ENCODE measurements at places on chromosomes 4 and X. TPM values are rescaled to one million over a fixed set of nuclear protein-coding genes. Genes with fewer than 3 reads are reported as not detected.

DNA sequence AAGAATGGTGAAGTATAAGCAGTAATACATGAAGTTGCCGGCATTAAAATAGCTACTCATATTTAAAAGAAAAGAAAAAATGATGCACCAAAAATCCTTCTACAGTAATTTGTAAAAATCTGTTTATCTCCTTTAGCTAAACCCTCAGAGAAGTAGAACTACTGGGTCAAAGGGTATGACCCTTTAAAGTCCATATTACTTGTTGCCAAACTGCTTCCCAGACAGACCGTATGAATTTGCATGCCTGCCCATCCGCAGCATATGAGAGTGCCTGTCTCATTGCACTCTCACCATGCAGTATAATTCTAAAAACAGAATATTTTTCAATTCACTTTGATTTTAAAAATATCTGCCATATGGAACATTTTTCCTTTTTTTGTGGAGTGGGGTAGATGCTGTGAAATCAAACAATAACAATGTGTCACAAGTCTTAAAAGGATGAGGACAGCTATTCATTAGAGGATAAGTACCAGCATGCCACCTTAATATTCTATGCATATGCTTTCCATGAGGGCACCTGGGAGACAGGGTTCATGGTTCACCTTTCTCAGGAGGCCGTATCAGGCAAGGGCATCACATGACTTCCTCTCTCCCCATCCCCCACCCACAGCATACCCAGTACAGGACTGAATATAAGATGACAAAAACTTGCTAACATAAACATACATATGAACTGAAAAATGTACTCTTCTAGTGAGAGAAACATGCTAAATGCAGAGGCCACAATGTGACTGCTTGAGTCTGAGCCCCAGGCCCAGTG lies 17.8 kb downstream of the ZDHHC9 start:
- no peaks in the 10 kb centered on the region for H3K27me3 ChIP-seq
- H3K36me3 ChIP-seq = no peaks in the 10 kb centered on the region
- no peak overlapping the region for H3K27ac ChIP-seq
- no peak overlapping the region for H3K4me3 ChIP-seq

DNA sequence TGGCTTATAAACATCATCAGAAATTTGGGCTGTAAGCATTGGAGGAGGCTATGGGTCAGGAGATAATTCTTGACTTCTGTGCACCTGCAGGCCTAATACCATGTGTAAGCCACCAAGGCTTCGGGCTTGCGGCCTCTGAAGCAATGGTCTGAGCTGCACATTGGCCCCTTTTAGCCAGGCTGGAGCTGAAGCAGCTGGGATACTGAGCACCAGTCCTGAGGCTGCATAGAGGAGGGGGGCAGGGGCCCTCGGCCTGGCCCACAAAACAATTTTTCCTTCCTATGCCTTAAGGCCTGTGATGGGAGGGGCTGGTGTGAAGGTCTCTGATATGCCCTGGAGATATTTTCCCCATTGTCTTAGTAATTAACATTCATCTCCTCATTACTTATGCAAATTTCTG lies 373.0 kb upstream of the HTR2C start:
- no peaks in the 10 kb centered on the region for H3K36me3 ChIP-seq
- no peaks in the 10 kb centered on the region for H3K27me3 ChIP-seq
- H3K4me3 ChIP-seq = no peak overlapping the region
- no peak for DNase-seq

GRCh38 chrX:120274958-120275357 lies 24.3 kb downstream of the ZBTB33 start:
- H3K27me3 ChIP-seq = no peaks in the 10 kb centered on the region
- no peaks in the 10 kb centered on the region for H3K36me3 ChIP-seq
- H3K4me1 ChIP-seq = peaks cover 1% of the 10 kb centered on the region

DNA sequence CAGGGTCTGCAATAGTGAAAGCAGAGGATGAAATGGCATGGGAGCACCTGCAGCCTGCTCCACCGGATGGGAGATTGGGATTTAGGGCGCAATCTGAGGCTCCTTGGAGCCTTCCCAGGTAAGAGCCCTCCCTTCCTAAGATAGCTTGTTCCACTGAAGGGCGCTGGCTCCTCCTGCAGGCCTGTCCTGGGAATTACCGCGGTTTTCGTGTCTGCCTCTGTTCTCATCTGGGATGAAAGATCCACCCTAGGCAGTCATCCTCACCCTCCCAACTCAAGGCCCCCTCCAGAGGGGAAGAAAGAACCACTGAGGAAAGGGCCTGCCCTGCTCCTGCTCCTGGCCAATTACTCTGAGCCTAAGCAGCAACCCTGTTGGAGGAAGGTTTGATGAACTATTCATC lies 547.5 kb downstream of the SMARCA1 start:
- no peak overlapping the region for H3K4me3 ChIP-seq
- DNase-seq = no peak
- H3K36me3 ChIP-seq = no peaks in the 10 kb centered on the region
- H3K27ac ChIP-seq = no peak overlapping the region
- H3K4me1 ChIP-seq = no peaks in the 10 kb centered on the region

The TBX22 gene
- not detected for total RNA-seq

DNA sequence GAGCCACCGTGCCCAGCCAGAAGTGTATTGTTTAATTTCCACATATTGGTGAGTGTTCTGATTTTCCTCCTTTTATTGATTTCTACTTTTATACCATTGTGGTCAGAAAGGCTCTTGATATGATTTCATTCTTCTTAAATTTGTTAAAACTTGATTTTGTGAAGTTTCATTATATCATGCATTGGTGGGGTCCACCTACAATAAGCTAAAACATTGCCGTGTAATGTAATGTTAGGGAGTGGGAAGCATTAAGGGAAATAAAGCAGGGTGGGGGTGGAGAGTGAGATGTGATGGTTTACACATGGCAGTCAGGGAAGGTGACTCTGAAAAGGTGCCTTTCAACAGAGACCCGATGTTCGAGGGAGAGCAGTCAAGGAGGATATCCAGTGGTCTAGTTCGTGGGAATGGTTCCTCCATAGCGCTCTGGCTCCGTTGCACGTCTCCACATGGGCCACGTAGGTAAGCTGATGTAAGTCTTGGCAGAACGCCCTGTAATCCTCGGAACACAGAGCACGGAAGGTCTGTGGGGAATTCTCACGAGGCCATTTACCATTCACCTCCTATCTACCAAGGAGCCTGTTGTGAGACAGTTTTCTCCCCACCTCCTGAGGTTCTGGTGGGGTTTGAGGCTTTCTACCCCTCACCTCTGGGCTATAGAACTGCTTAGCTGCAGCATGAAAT lies 7.7 kb upstream of the WDR13 start:
- H3K27me3 ChIP-seq = no peaks in the 10 kb centered on the region
- no peak for DNase-seq
- no peaks in the 10 kb centered on the region for H3K4me1 ChIP-seq
- H3K36me3 ChIP-seq = no peaks in the 10 kb centered on the region

DNA sequence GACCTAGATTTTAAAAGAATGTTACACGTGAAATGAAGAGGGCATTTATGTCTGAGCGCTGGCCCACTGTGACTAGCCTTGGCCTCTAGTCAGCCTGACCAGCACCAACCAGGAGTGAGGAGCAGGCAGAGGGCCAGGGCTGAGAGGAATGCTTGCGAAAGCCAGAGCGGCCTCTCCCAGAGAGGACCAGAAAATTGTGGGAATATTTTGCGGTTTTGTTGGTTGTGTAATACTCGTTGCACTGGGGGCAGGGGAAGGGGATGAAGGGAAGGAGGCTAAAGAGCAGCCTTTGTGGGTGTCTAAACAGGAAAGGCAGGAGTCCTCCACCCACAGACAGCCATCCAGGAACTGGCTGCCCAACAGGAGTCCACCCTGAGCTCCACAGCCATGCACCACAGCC lies 3.8 kb downstream of the GABRE start:
- no peak overlapping the region for H3K27ac ChIP-seq
- H3K4me3 ChIP-seq = no peak overlapping the region
- peaks cover 21% of the 10 kb centered on the region for H3K27me3 ChIP-seq

The ARX gene
- total RNA-seq = not detected

The GABRG1 gene
- not detected for total RNA-seq

DNA sequence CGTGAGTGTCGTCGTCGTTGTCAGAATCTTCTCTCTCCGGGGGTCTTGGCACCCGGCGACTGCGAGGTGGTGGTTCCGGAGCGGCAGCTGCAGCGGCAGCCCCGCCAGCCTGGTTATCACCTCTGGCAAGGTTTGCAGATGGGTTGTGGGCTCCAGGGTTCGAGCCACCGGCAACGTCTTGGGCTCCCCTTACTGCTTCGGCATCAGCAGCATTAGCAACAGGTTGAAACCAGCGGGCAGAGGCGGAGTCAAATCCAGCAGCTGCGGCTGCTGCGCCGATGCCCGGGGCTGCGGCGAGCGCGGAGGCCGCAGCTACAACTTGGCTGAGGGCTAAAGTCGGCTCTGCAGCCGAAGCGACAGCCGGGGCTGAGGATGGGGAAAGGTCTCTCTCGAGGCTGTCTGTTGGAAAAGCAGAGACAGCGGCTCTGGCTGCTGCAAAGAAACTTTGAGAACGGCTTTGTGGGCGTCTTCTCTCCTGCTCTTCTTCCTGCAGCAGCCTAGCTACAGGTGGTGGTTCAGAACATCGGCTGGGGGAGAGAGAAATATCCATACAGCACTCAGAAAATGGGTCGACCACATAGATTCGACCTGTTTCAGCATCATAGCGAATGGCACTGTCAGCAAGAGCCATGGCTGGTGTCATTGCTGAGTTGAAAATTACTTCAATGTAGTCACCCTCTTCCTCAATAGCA lies 3.6 kb downstream of the IRS4 start:
- H3K27me3 ChIP-seq = peaks cover 15% of the 10 kb centered on the region
- no peak overlapping the region for H3K27ac ChIP-seq
- H3K4me3 ChIP-seq = no peak overlapping the region
- no peaks in the 10 kb centered on the region for H3K4me1 ChIP-seq

DNA sequence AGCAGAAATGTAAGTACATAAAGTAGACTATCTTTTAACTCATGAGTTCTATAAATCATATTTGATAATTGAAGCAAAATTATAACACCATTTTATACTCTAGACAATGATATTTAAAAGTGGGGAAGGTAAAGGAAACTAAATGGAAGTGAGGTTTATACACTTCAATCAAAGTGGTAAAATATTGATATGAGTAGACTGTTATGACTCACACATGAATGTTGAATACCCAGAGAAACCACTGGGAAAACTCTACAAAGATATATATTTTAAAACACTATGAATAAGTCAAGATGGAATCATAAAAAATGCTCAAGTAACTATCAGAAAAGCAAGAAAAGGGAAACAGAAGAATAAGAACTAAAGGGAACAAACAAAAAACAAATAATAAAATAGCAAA lies 8.4 kb downstream of the VSIG1 start:
- no peak overlapping the region for H3K4me3 ChIP-seq
- peak overlapping the region; percentile 49 for H3K27ac ChIP-seq
- H3K4me1 ChIP-seq = peaks cover 7% of the 10 kb centered on the region
- no peak for DNase-seq
- no peaks in the 10 kb centered on the region for H3K36me3 ChIP-seq

The TMPRSS11D gene
- total RNA-seq = not detected

Data from T-helper 17 cell (primary cell).